ENCODE measurements at places on chromosomes 1 and 21.

- no peak for DNase-seq
Measured at GRCh38 chr21:36127250-36127904, 7.5 kb upstream of the CBR3 start.

- no peak for DNase-seq
Measured at GRCh38 chr21:26397545-26397944, 175.5 kb downstream of the CYYR1 start.

DNA sequence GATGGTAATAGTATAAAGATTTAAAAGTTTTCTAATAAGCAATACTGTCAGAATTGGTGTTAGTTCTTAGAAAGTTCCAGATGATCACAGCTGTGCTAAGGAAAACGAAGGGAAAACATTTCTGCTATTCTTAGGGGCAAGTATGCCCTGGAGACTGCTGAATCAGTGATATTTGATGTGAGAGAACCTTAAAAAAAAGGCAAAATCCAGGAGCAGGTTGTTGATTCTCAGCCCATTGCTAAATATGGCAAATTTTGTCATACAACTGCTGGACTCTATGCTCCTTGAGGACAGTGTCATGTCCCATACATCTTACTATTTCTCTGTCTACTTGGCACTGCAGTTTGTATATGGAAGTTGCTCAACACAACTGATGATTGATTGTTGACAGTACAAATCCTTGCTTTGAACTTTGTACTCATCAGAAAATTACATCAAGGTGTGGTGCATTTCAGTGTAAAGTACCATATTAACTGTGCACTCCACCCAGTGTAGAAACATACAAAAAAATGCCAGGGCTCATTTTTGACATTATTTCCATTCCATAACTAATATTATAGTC is 10.9 kb downstream of the CRCT1 start:
- no peak for DNase-seq

DNA sequence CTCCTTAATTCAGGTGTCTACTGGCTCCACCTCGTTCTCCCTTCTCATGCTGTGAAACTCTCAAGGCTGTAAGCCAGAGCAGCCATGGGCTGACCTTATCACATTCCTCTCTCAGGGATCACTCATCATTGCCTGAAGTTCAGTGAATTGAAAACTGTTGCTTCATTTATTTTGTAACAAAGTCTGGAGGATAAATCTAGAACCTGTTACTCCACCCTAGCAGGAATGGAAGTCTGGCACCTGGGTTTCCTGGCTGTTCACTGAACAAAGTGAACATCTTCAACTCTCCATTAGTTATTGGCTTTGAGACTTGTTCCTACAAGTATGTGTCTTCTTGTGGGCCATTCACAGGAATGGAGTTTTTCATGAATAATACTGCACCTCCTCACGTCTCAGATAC is 584.1 kb downstream of the PTPRU start:
- DNase-seq = no peak

- peak; percentile 32 for DNase-seq
Measured at GRCh38 chr1:155170806-155171205, 2.3 kb downstream of the KRTCAP2 start.

DNA sequence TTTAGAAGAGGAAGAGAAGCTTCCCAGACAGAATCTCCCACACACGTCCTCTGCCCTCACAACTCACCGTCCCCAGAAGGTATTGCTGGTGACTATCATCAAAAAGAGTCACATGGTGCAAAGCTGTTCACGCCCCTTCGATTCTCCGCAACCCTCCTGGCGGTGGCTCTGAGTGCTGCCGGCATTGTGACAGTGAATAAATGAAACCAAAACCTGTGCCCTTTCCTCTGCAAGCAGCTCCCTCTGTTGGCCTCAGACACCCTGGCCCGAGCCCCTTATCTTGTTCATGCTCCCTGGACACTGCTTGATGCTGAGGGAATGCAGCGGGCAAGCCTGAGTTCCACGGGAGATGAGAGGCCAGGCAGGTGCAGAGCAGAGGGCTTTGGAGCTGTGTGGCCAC is 510.3 kb downstream of the NPHP4 start:
- peak; percentile 64 for DNase-seq

- DNase-seq = peak; percentile 69
Measured at GRCh38 chr1:47231301-47232186, 481 bp downstream of the TAL1 start.

GRCh38 chr1:207084701-207085180 is 3.9 kb upstream of the C4BPB start:
- DNase-seq = peak; percentile 67

GRCh38 chr21:34027721-34028461 is 45.5 kb upstream of the MRPS6 start:
- DNase-seq = no peak

- DNase-seq = no peak
Measured at GRCh38 chr1:74571891-74572290, 59.5 kb upstream of the LRRC53 start.

- DNase-seq = no peak
Measured at GRCh38 chr1:44045064-44045463, 13.8 kb upstream of the SLC6A9 start.

- DNase-seq = no peak
Measured at GRCh38 chr1:182670032-182670749, 14.2 kb downstream of the RGS8 start.

GRCh38 chr1:229693129-229693900 is 67.3 kb downstream of the URB2 start:
- no peak for DNase-seq

- no peak for DNase-seq
Measured at GRCh38 chr1:227303662-227304061, 14.6 kb downstream of the CDC42BPA start.

GRCh38 chr1:175839779-175840669 is 96.6 kb upstream of the TNR start:
- no peak for DNase-seq

GRCh38 chr1:9449110-9449627 is 90.1 kb upstream of the SLC25A33 start:
- DNase-seq = no peak

- peak; percentile 96 for DNase-seq
Measured at GRCh38 chr21:45439161-45439872, 34.4 kb downstream of the COL18A1 start.

DNA sequence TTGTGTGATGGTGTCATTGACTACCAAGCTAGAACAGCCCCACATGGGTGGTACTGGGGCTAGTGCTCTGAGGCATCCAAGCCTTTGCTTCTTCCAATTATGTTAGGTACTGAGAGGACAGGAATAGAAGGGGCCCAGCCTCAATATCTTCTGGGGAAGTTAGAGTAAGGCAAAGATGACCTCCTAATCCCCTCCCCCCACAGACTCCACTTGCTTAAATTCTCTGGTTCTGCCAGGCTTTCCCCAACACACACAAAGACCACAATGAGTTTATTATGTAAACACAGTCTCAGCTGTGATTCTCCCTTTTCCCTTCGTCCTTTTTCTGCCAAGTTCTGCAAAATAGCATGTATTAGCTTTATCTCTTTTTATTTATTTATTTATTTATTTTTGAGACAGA is 3.1 kb upstream of the TACSTD2 start:
- no peak for DNase-seq

GRCh38 chr1:219461981-219462400 is 150.9 kb downstream of the ZC3H11B start:
- no peak for DNase-seq

DNA sequence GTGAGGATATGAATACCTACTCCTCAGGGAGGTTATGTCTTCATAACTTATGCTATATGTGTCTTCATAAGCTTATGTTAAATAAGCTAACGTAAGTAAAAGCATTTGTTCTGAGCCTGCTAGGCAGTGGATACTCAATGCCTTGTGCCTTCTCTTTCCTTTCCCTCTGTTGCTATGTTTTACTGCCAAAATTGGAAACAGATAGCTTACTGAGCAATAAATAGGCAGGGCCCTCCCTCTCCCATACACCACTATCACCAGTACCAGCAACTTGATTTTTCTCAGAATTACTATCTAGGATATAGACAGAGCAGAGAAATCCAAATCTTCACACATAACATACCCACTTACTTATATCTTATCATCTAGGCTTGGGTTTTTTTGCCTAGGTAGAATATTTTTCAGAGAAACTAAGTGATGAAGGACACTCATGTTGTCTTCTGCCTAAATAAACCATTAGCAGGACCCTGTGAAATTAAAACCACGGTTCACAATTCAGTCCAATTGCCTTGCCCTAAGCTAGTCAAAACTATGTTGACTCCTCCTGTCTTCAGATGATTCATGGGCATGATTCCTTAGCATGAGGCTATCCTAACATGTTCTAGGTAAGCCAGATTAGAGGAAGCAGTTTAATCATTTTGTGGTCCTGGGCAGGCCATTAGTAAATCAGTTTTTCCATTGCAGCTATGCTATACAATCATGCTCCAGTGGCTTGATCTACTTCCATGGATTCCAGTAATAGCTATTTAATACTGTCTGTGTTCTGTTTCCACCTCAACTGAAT is 15.9 kb upstream of the LRRC8C start:
- DNase-seq = no peak

- no peak for DNase-seq
Measured at GRCh38 chr21:27024971-27025370, 58.1 kb upstream of the ADAMTS5 start.

- no peak for DNase-seq
Measured at GRCh38 chr1:166197597-166197996, 30.8 kb upstream of the FAM78B start.

GRCh38 chr1:205442051-205442725 is 13.7 kb downstream of the BLACAT1 start:
- DNase-seq = no peak

- no peak for DNase-seq
Measured at GRCh38 chr1:22139817-22140216, 3.1 kb downstream of the WNT4 start.

All from activated CD8-positive, alpha-beta memory T cell treated with anti-CD3 and anti-CD28 coated beads for 24 hours (primary cell).